ENCODE measurements at places on chromosomes 2 and 18.

DNA sequence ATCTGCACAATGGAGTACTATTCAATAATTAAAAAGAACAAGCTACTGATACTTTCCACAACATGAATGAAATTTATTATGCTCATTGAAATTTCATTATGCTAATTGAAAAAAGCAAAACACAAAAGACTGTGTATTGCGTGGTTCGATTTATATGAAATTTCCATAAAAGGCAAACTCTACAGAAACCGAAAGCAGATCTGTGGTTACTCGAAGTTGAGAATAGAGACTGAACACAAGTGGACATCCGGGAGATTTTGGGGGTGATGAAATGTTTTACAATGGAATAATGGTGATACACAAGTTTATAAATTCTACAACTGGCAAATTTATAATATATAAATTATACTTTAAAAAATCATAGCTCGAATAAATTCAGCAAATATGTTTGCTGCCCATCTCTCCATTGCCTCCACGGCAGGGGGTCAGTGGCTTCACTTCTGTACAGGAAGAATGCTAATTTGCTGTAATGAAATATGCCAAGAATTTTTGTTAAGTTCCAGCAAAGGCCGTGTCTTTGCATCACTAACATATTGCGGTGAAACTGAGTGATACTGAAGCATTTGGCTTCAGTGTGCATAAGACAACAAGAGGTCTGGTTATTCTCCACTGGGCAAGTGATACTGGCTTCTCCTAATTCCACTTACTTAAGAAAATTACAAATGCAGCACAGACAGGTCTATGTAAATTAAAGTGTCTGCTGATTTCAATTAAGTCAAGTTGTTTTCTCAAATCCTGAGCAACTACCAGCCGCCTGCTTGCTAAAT is 96.7 kb downstream of the TMEM163 start:
- no peak for DNase-seq

- no peak for DNase-seq
These were observed 23.4 kb downstream of the BCL11A start for GRCh38 chr2:60529785-60530627.

DNA sequence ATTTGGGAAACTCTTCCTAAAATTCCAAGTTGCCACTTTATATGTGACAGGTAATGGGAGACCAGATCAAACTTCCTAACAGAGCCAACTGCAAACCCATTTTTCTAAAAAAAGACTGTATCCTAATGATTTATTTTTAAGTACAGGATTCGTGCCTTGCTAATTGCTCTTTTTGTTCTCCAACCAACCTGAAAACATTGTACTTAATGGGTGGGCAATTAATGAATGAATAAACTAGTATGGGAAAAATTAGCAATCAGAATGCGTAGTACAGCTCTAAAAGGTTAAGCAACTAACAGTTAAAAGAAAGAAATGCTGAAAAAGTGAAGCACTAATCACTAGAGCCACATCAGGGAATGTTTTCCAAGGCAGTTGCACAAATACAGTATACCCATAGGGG is 217.2 kb upstream of the KCNJ3 start:
- DNase-seq: no peak

DNA sequence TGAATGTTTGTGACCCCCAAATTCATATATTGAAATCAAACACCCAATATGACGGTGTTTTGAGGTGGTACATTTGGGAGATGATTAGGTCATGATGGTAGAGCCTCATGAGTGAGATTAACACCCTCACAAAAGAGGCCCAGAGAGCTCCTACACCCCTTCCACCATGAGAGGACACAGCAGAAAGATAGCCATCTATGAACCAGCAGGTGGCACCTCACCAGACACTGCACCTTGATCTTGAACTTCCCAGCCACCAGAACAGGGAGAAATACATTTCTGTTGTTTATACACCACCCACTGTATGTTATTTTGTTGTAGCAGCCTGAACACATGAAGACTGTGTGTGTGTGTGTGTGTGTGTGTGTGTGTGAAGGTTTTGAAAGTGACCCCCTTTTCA is 58.1 kb downstream of the ST3GAL5 start:
- DNase-seq: no peak

- no peak for DNase-seq
These were observed 254.6 kb upstream of the ID2 start for GRCh38 chr2:8427211-8427610.

DNA sequence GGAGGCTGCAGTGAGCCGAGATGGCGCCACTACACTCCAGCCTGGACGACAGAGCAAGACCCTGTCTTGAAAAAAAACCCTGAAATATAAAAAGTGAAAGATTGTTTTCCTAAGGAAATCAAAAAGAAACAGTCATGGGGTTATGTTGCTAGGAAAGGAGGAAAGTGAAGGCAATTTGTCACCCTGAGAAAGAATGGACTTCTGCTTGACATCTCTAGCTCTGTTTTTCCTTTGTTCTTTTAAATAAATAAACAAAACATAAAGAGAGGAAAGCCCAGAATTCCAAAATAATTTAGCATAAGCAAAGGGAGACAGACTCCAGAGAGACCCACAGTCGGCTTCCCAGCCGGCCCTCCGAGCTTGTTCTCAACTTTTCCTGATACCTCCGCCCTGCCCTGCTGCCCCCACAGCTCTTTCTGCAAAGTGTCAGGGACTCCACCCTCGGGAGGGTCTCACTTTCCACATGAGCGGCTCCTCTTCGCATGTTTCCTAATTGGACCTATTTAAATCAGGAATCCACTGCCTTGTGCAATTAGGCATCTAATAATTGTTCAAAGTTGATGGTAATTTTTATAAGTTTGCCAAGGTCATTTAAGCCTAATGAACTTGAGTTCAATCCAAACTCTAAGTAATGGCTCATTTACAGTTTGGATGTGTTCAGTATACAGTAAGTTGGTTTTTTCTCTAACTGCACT is 49.8 kb upstream of the COPS8 start:
- DNase-seq: no peak

GRCh38 chr2:25650256-25650655 is 23.1 kb downstream of the DTNB start:
- DNase-seq: no peak

DNA sequence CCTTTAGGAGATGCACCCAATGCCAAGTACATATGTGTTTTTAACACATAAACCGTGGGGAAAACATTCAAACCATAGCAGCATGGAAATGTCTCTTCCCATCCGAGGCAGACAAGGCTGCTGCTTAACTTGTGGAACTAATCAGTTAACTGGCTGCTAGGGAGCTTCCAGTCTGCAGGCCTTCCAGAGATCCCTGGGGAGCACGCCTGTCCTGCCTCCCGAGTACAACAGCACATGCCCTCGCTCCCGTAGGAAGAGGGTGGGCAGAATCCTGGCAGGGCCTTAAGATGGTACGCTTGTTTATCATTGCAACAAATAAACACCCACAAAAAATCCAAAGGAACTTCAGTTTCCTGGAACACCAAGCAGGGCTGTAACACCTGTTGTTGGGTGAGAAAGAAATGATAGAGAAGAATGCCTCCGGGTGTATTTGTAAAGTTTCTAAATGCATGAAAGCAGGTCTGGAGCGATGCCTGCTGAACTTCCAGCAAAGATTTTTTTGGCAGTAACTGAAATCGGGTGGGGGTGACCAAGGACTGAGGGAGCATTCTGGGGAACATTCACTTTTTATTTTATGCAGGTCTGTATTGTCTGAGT is 56.2 kb downstream of the EDAR start:
- no peak for DNase-seq

DNA sequence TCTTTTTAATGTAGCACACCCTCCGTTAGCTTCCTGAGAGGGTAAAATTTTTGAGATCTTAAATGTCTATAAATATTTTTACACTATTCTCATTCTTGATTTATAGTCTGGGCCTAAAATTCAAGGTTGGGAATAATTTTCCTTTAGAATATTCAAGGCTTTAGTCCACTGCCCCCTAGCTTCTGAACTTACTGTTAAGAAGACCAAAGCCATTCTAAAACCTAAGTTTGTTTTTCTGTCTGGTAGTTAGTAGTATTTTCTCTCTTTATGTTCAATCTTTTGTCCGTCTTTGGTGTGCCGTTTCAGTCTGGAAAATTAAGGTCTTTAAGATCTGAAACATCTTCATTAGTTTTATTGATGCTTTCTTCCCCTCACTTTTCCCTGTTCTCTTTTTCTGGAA is 14.5 kb downstream of the OSBPL6 start:
- no peak for DNase-seq

DNA sequence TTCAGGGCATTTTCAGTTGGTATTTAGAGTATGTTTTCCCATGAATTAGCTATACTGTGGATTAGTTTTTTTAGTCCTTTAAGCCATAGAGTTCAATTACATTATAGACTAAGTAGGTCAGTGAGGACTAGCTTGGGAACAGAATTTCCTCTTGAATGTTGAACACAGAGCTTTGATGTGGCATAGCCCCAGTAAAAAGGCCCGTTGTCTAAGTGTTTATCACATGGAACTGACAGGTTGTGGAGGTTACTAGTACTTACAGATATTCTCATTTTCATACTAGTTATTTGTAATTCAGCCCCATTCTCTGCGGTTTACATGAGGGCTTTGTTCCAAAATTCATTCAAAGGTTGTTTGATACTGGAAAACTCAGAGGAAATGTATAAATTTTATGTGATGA is 6.2 kb downstream of the INSIG2 start:
- DNase-seq: no peak

- no peak for DNase-seq
These were observed 1035.1 kb upstream of the SLC39A10 start for GRCh38 chr2:194621945-194622344.

- no peak for DNase-seq
These were observed 141.9 kb upstream of the LGALSL start for GRCh38 chr2:64311948-64312621.

DNA sequence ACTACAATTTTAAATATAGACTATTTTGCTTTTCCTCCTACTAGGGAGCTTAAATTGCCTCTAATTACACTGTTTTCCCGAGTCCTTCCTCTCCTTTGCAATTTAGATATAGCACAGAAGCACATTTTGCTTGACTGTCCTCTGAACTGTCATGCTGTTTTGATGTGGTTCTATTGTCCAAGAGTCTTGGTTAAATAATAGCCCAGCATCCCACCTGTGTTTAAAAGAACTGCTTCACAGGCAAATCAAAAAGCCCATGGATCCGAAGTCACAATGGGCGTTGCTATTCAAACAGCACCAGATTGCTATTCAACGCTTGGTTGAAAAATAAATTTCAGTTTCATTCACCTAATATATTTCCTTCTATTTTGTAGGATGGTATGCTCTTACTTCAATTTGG is 22.3 kb upstream of the ACTR3 start:
- DNase-seq: no peak

GRCh38 chr18:21383031-21383430 is 141.0 kb downstream of the GREB1L start:
- no peak for DNase-seq

- no peak for DNase-seq
These were observed 846.2 kb downstream of the SLC4A3 start for GRCh38 chr2:220473611-220474010.

- DNase-seq: no peak
These were observed 61.1 kb downstream of the MEIS1 start for GRCh38 chr2:66495788-66496640.

DNA sequence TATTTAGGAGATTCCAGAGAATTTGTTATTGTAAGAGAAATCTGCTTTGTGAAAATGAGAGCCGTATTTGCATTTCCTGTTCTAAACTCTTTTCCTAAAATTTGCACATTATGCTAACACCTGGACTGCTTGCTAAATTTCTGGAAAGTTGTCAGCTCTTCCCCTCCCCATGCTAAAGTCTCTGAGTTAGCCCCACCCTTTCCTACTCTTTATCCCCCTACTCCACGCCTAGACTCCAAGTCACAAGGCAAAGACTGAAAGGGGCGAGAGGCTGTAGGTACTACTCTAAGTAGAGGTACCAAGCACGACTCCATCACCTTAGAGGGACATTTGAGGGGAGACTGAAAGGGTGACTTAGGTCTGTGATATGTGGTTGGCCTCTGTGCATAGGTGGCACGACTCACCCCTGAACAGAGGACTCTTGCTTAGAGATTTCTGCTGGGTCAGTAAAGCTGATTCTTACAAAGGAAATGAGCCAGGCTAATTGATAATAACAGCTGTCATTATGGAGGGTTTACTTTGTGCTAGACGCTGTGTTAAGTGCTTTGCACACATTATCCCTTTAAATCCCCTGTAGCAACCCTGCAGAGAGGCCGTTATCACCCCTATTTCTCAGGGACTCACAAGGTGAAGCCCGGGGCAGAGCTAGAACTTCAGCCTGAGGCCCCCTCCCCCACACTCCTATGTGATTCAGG is 373.5 kb downstream of the EN1 start:
- no peak for DNase-seq

Data from stimulated activated CD4-positive, alpha-beta T cell treated with anti-CD3 and anti-CD28 coated beads, Interleukin-2, amount 100 ng/mL, for 4 hours (primary cell).